ENCODE measurements at places on chromosomes 1 and 21. TPM values are rescaled to one million over a fixed set of nuclear protein-coding genes. Genes with fewer than 3 reads are reported as not detected.

PDXK gene
- polyA plus RNA-seq: 53.1 TPM

JAM2 gene
- polyA plus RNA-seq: 1.7 TPM

DNA sequence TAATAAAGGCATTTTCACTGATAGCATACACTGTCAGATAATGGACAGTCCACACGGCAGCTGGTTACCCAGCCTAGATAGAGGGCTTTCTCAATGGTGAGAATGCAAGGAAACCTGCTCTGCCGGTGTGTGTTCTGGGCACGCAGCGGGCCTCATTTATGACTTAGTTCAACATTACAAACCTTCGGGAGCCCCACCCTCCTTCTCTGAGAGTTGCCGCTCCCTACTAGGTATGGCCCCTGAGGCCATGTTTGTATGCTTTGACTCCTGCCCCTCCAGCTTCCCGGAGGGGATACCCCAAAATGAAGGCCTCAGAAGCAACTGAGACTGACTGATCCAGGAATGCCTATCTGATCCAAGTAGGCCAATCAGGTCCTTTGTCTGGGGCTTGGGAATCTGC, 17.2 kb upstream of the FABP3 start:
- DNase-seq: peak; percentile 92

DNA sequence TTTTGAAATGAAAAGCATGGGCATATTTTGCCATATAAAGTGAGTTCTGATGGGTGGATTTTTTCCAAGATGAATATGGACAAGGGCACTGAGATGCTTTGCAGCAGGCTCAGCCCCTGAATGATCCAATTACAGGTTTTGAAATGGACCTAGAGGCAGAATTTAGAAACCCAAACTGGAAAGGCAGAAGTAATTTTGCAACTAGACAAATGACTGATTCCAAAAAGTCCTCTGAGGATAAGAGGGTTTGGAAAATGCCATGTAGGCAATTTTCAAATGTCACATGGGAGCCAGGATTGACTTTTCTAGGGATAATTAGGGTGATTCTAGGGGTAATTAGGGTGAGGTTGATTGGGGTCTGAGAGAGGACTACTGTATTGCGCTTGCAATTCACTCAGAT, 148.9 kb upstream of the ZNF648 start:
- no peak for DNase-seq

GRCh38 chr1:153849487-153850185, 73.1 kb downstream of the GATAD2B start:
- DNase-seq: no peak

DNA sequence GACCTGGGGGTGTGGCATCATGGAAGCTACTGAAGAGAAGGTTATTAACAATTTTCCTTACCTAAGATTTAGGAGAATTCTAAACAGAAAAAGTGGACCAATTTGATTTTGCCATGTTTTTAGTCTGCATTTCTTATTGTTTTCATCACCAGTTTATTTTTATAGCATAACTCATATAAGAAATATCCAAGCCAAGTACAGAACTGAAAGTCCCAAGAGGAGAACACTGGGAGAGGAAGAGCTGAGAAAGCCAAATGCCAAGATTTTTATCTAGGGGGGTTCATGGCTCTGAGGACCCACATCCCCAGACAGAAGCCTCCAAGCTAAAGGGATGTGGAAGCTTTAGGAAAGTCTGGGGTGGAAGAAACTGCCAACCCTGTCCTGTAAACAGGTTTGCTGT, 109.4 kb upstream of the DUSP10 start:
- DNase-seq: no peak

DNA sequence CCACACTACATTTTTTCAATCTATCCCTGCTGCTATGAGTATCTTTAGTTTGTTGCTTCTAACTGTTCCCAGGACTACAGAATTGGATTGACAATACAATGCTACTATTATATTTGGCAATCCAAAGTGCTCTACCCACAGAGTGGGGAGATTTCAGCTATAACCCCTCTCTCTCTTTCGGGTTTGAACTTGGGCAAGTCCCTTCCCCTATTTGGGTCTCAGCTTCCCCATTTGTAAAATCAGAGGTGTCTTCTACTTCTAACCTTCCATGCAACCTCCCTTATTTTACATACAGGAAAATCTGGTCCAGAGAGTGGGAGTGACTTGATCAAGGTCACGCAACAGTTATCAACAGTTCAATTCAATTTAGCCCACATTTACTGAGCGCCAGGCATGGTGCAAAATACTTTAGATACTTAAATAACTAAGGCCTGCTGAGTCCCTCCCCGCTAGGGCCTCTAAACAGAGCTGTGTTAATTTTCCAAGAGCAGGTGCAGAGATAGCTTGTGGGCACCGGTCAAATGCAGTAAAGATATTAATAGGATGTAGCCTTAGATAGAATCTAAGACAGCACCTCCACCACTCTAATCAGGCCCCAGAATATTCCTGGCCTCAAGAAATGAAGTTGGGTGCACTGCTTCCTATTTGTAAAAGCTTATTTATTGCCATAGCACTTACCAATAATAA, 9.4 kb upstream of the GPX7 start:
- DNase-seq: no peak

GRCh38 chr1:107196973-107197562, 56.2 kb downstream of the NTNG1 start:
- DNase-seq: no peak

DNA sequence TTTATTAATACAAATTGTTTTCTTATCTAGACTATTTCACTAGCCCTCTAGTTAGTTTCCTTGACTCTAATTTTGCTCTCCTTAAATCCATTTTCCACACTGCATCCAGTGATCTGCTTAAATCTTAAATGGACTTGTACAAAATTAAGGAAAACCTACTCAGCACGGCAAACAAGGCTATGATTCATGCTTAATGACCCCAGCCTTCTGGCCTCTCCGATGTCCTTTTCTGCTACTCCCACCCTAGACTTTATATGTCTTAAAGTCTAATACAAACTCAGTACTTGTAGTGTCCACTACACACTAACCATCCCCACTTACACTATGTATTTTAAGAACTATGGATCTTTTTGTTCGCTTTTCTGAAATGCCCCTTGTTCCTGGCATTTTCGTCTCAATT, 2.2 kb downstream of the TMED5 start:
- no peak for DNase-seq

Data from stomach (tissue), 19 donors.